ENCODE measurements at places on chromosomes 3 and 15. TPM values are rescaled to one million over a fixed set of nuclear protein-coding genes. Genes with fewer than 3 reads are reported as not detected.

DNA sequence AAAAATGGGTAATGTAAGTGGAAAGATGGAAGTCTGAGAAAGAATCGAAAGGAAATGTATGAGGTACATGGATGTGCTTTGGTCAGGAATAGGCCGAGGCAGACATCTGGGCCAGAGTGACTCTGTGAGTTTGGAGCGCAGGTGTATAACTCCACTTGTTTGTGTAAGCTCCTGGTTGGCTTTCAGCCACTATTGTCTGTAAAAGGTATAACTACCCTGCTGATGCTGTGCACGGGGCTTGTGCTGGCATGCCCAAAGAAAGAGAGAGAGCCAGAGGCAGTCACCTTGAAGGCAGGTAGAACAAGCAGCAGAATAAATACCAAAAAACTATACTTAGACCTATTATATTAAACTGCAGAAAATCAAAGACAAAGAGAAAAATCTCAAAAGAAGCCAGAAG, 32.7 kb upstream of the CD96 start:
- DNase-seq, result no peak

- DNase-seq, result no peak
These were observed 19.2 kb downstream of the KBTBD13 start for GRCh38 chr15:65095747-65096104.

DNA sequence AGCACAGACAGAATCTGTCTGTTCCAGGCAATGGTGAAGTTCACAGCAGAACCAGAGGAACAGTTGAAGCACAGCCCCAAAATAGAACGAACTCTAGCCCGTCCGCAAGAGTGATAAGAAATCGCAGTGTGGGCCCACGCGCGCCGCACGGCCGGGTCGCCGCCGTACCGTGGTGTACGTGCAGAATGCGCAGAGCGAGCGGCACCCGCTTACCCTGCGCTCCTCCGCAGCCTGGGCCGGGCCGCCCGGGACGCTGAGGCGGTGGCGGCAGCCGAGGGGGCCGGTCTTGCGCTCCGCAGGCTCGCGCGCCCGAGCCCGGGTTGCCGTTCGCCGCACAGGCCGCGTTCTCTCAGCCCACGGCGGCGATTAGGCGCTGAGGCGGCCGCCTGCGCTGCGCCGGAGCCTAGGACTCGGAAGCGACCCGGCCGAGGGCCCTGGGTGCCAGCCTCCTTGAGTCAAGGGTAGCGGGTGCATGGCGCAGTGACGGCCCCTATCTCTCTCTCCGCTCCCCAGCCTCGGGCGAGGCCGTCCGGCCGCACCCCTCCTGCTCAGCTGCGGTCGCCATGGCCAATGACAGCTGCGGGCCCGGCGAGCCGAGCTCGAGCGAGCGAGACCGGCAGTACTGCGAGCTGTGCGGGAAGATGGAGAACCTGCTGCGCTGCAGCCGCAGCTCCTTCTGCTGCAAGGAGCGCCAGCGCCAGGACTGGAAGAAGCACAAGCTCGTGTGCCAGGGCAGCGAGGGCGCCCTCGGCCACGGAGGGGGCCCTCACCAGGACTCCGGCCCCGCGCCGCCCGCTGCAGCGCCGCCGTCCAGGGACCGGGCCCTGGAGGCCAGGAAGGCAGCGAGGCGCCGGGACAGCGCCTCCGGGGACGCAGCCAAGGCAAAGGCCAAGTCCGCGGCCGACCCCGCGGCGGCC, 20.5 kb downstream of the WDR73 start:
- peak; percentile 85 for DNase-seq

DNA sequence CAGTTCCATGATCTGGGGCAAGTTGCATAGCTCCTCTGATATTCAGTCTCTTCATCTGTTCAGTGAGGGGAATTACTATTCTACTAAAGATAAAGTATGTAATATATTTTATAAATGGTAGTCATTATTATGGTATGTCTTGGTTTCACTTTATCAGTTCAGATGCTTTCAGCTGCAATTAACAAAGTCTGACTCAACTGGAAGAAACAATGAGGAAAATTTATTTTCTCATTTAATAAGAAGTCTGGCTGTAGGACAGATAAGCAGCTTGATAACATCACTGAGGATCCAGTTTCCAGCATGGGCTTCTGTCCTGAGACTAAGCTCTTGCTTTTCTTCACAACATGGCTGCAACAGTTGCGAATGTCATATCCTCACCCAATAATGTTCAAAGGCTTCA, 354.3 kb upstream of the TRIM42 start:
- no peak for DNase-seq

DNA sequence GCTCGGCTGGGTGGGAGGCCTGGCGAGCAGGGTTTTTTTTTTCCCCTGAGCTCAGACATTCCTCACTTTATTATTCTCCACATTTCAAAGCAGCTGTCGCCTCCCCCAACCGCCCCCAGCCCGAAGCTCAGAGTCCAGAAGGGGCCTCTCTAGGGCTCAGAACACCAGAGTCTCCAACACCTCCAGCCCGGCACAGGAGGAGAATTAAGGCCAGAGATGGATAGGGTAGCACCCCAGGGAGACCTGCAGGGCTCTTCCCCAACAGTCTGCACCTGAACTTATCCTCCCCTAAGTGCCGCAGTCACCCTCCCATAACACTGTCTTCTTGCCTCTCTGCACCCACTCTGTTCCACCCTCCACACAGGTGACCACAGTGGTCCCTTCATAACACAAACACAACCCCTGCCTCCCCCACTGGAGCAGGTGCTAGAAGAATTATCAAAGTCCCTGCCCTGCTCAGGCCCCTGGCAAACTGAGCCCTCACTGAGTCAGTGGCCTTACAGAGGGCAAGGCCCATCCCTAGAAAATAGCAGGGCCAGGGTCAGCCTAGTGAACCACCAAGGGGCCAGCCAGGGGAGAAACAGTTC, 14.1 kb downstream of the MYL3 start:
- DNase-seq, result no peak

CYP1A2 gene
- total RNA-seq, result not detected

- DNase-seq, result no peak
These were observed 466.4 kb upstream of the SGO1 start for GRCh38 chr3:20652231-20652986.

LMAN1L gene
- not detected for total RNA-seq

- no peak for DNase-seq
These were observed 2.6 kb downstream of the CILP start for GRCh38 chr15:65208647-65209046.

GRCh38 chr3:124985349-124985748, 50.8 kb upstream of the MUC13 start:
- DNase-seq, result peak; percentile 28

- DNase-seq, result no peak
These were observed 135.8 kb downstream of the CHSY1 start for GRCh38 chr15:101115786-101116680.

DNA sequence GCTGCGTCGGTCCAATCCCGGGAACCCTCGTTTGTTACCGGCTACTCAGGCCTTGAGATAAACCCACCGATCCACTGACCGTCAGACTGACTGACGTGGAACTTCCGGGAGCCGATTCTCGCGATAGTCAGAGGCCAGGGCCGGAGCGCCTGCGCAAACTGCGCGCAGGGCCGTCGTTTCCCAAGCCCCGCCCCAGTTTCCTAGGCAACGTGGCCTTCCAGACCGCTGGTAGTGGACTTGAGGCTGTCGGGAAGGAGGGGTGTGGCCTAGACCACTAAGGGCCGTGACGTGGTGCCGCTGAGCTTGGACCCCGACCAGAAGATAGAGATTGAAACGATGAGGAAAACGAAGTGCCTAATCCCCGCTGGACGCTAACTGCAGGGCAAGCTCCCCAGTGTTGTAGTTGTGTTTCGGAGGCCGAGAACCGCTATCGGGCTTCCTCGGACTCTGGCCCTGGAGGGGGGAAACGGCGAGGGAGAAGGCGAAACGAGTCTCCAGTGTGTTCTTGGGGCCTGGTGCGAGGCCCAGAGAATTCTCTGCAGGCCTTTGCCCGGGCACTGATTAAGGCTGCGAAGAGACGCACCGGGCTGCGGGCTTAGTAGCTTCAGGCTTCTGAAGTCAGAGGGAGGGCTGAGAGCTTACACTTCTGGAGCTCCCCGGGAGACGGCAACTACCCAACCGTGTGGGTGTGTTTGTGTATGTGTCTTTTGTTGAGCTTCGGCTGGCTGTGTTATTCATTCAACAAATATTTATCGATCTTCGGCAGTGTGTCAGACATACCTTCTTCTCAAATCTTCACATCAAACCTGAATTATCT, at the start of gene COPB2:
COPB2 (minus strand) TSS at position 96 of the 817 bp plus-strand sequence. CDS start 97 bp downstream, outside the sequence.
- DNase-seq, result peak; percentile 99

AMIGO3 gene
- total RNA-seq, result 2.7 TPM

GRCh38 chr3:149267565-149267964, 45.9 kb upstream of the CP start:
- DNase-seq, result no peak

DNA sequence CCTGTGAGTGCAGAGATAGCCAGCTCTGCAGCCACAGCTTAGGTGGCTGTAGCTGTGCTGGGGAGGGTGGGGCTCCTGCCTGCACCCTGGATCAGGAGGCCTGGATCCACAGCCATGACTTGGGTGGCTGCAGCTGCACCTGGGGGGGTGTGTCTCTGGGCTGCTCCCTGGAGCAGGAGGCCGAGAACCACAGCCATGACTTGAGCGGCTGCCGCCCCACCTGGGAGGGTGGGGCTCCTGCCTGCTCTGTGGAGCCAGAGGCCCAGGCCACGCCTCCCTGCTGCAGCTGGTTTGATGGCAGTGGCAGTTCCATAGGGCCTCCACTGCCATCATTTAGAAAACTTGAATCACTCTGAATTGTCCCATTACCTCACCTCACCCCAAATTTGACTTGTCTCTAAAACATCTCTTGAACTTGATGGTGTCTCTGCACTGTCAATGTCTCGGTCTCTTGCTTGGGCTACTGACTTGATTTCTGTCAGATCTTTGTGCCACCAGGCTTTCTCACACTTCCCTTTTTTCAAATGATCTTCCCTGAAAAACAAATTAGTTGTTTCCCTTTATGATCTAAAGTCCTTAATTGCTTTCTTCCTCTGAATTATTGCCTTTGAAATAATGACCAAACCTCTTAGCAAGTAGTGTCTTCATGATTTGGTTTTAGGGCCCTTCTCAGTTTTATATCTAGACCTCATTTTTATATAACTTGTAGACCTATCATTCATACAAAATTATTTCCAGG, 313.2 kb upstream of the MME start:
- DNase-seq, result no peak

DNA sequence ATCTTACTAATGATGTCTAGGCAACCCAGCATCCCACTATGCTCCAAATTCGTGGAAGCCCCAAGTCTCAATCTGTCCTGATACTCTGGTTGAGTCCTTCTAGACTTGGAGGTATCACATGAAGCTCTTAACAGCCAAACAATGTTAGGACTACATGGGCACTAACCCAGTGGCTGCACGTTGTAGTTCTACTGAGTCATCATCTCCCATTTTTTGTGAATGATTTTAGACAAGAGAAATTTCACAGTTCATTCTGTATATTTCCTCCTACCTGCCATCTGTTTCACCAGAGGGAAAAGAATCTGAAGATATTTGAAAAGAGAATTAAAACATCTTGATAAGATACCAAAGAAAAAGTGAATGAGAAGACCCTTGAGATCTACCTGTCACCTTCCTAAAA, 9.8 kb upstream of the WWTR1 start:
- no peak for DNase-seq

NRROS gene
- total RNA-seq, result not detected

MCF2L2 gene
- 0.05 TPM for total RNA-seq

- no peak for DNase-seq
These were observed 392.9 kb upstream of the ROBO2 start for GRCh38 chr3:76646921-76647562.

GRCh38 chr3:40850861-40851260, 326.1 kb downstream of the ZNF621 start:
- DNase-seq, result no peak

XCR1 gene
- total RNA-seq, result not detected

GRCh38 chr3:155239960-155240359, 53.5 kb downstream of the STRIT1 start:
- DNase-seq, result no peak

DNA sequence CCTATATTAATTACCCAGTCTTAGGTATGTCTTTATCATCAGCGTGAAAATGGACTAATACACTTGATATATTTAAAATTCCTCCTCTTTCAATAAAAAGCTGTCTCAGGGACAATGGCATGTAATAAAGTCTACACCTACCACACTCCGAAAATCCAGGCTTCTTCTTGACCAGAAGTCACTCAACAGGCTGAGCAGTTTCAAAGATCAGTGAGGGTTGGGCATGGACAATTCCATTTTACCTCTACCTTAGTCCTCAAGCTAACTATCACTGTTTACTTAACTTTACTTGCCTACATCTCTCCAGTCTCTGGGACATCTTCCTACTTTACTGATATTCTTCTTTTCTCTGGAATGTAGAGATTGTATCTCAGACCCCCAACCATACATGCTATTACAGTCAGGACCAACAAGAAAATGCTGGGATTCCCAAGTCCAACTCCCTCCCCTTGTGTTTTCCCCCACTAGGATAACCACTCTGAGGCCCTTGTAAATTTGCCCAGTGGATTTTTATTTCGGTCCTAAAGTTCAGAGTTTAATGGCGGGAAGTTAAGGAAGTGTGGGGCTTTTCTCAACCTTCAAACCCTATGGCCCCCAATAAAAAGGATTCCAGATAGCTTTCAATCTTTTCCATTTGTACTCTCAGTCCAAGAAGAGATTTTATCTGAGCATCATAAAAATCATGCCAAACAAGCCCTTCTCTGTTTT, 137.1 kb upstream of the TSC22D2 start:
- peak; percentile 44 for DNase-seq

DNA sequence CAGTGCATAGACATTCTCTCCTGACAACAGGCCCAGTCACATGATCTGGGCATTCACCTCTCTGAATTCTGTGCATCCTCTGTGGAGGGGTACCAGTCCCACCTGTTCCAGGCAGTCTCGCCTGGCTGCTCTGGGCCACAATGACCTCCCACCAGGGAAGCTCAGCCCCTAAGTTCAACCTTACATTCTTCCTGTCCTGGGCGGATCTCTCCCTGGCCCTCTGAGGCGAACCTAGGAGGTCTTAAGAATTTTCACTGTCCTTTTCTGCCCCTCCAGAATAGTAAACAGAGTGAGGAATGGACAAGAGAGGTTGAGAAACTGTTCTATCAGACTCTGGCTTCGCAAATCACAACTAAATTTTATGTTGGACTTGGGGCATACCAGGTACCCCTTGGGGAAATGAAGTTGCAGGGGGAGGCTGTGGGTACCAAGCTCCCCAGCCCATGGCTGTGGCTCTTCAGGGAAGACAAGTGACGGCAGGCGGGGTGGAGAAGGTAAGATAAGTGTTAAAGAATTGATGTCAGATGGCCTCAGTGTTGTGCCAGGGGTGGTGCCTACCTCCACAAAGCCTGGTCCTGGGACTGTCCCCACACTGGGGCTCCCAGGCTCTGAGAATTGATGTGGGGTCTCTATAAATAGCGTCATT, 5.3 kb downstream of the SCN5A start:
- DNase-seq, result no peak

GABRR3 gene
- not detected for total RNA-seq

Measured in HT-29 (cell line).